ENCODE measurements at places on chromosomes 12 and 14. TPM values are rescaled to one million over a fixed set of nuclear protein-coding genes. Genes with fewer than 3 reads are reported as not detected.

DNA sequence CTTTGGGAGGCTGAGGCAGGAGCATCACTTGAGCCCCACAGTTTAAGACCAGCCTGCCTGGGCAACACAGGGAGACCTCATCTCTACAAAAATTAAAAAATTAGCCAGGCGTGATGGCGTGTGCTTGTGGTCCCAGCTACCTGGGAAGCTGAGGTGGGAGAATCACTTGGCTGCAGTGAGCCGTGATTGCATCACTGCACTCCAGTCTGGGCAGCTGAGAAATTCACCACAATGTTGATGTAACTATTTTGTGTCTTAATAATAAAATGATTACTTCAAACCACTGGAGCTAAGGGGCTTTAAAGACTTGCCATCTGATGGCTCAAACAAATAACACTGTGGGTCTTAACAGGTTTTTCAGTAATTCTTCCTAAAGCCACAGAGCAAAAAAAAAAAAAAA is 10.8 kb downstream of the ERH start:
- no peak for DNase-seq

The AMN1 gene
- 12.1 TPM for total RNA-seq

- DNase-seq: no peak
Observed at GRCh38 chr14:80164991-80165721, 46.1 kb downstream of the DIO2 start.

The RNF212B gene
- total RNA-seq: 0.46 TPM

GRCh38 chr12:25958428-25959070 is at the start of gene RASSF8:
Gene RASSF8, plus strand, starts transcription at chr12:25958682. Its CDS starts 96,662 bp downstream, at chr12:26055344.
- peak; percentile 77 for DNase-seq

DNA sequence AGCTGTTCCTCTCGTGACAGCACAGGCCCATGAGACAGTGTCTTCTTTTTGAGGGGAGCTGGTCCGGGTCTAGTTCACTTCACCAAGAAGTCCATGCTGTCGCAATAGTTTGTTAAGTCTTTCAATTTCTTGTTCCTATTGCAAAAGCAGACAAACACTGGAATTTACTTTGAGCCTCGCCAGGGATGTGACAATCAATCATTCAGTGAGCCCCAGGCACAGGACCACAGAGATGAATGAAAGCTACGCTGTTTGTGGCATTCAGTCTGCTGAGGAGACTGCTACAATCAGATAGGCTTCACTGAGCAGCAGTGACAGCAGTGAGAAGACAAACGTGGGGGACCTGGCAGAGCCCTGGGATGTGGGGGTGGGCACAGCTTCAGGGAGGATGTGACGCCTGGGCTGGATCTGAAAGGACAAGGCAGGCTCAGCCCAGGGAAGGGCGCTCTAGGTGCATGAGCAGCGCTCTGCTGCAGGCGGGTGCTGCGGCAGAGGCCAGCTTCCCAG is 35.5 kb downstream of the TCTN1 start:
- DNase-seq: no peak

The CELA1 gene
- not detected for total RNA-seq

- DNase-seq: no peak
Observed at GRCh38 chr14:105228562-105228961, 19.8 kb upstream of the BTBD6 start.

DNA sequence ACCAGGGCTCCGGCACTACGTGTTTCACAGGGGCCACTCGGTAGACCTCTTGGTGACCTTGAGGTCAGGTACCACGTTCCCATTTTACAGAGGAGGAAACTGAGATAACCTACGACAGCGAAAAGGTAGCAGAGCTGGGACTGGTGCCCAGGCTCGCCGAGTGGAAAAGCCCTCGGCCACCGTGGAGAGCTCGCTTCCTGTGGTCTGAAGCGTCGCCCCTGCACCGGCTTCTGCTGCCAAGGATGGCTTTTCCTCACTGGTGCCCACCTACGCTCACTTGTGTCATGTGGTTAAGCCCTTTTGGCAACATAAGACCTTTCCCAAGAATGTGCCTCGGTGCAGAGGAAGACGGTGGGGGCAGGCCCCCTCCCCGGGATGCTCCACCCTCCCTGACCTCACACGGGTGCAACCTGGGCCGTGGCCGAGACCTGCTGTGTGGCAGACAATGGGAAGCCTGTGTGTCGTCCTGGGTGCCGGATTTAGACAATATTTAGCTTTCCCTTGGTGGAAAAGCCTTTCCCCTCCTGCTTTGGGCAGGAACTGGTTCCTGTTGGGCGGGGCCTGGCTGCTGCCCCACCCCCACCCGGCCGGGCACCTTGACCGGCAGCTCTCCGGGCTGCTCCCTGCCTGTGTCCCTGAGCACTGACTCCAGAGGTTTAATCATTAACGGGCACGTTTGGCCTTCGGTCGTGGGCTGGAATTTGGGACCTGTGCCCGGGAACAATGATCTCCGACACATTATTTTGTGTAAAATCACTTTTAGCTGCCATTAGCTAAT is 32.4 kb upstream of the PPP1R13B start:
- peak; percentile 40 for DNase-seq

The PDE3A gene
- total RNA-seq: 2.3 TPM

DNA sequence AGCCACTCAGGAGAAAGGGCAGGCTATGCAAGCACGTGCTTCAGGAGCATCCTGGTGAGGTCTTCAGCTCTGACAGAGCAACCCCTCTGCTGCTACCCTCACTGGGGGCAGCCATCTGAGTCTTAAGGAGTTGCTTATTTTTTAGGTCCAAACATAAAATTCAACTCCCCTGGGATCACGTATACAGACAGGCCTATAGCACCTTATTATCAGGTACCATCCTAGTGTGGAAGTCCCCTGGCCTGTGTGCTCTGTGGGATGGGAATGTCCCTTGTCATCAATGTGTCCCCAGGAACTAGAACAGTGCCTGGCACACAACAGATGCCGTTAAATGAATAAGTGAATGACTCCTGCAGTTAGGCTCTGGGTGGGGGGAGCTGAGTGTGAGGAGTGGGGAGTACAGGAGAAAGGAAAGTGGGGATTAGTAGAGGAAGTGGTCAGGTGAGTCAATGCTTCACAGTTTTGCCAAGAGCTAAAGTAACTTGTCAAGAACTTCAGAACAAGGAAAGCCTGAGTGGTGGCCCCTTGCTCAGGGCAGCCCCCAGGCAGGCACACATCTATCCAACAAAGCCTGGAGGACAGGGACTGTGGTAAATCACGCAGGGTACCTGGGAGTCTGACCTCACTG is 33.5 kb downstream of the DAD1 start:
- no peak for DNase-seq

The SOAT2 gene
- total RNA-seq: not detected

The INHBE gene
- 5.0 TPM for total RNA-seq

- DNase-seq: no peak
Observed at GRCh38 chr12:50442178-50442908, 41.7 kb downstream of the LARP4 start.

Data from WTC11 (cell line).